ENCODE measurements at places on chromosomes 1 and 21.

DNA sequence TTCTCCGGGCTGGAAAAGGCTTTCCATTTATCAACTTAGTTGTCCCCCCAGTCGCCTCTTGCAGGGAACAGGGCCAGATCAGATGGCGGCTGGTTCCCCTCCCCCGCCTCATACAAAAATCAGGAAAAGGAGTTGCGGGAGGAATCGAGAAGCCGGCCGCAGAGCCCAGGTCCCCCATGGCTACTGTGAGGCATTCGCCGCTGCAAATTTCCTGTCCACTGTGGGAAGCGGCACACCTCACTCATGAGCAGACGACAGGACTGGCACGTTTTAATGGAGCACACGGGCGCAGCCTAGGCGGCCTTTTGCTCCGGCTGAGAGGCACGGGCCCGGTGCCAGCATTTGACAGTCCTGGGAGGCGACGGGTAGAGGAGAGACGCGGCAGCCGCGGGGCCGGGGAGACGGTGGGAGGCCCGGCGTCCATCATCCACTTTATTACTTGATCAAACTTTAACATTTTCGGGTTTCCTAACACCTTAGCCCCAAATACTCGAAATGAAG is 1.1 kb downstream of the GNG4 start:
- DNase-seq, result no peak

- no peak for DNase-seq
These were observed 31.1 kb downstream of the KPNA6 start for GRCh38 chr1:32138965-32139364.

GRCh38 chr1:213244664-213245091 is 193.6 kb downstream of the RPS6KC1 start:
- no peak for DNase-seq

DNA sequence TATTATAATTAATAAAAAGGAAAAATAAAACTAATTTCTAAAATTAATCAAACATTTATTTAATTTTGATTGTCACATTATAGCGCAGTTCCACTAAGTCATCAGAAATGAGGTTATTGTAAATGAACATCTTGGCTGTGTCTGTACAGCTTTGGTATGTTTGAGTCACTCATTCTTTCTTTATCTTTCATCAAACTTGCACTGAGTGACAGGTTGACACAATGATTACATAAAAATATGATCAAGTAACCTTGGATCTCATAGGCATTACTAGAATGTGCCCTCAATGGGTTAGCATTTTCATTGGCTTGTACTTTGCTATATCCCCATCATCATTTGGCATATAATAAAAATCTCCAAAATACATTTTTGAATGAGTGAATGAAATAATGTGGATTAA is 1353.2 kb upstream of the ADGRL2 start:
- no peak for DNase-seq

- no peak for DNase-seq
These were observed 57.2 kb downstream of the TNFSF4 start for GRCh38 chr1:173149887-173150286.

DNA sequence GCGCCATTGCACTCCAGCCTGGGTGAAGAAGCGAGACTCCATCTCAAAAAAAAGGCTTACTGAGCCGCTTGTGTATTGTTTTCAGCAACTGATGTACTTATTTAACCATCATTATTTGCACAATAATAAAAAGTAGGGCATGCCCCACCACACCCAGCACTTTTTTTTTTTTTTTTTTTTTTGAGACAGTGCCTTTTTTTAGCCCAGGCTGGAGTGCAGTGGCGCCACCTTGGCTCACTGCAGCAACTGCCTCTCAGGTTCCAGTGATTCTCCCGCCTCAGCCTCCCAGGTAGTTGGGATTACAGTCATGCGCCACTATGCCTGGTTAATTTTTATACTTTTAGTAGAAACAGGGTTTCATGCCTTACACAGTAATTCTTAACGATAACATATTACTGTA is 12.2 kb upstream of the TRNAU1AP start:
- no peak for DNase-seq

DNA sequence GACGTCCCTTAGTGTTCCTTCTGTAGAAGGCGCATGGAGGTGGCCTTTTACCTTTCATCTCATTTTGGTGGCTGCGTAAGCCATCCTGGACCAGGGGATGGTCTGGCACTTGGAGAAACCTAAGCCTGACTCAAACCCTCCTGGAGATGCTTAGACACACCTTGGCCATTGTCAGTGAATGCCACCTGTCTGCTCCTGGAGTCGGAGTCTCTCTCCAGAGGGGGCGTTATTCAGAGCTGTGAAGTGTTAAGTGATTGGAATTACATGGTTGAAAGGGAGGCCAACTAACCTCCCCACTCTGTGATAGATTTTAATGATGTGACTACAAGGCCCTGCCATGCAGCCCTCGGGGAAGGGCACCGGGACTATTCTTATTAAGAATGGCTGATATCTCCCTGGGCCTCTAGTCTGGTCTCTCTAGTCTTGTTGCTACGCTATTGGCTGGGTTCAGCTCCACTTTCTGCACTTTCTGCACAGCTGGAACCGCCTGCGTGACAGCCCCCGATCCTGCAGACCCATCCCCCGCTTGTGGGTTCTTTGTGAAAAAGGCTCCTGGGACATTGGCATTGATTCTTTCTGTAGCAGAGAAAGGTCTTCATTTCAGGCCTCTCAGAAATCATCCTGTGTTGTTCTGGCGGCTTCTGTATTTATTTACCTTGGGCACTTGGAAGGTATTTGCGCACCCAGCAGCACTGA is 4.2 kb downstream of the RASSF5 start:
- no peak for DNase-seq

DNA sequence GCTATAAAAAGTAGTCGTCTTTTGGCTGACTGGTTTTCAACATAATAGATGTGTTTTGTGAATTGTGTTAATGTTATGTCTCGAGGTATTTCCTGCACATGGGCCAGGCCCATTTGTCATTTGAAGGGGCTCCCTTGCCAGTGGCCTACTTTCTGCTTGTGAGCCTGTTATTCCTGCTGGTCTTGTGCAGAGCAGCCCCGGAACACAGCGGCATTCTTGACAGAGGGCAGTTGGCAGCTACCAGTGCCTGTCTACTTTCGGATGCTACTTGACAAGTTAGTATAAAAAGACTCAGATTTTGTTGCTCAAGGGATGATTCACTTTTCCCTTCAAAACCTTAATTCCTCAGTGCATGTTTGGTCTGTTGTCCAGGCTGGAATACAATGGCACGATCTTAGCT is 28.5 kb downstream of the PGM1 start:
- no peak for DNase-seq

GRCh38 chr1:154956544-154956941 is 644 bp upstream of the PBXIP1 start:
- DNase-seq, result no peak

DNA sequence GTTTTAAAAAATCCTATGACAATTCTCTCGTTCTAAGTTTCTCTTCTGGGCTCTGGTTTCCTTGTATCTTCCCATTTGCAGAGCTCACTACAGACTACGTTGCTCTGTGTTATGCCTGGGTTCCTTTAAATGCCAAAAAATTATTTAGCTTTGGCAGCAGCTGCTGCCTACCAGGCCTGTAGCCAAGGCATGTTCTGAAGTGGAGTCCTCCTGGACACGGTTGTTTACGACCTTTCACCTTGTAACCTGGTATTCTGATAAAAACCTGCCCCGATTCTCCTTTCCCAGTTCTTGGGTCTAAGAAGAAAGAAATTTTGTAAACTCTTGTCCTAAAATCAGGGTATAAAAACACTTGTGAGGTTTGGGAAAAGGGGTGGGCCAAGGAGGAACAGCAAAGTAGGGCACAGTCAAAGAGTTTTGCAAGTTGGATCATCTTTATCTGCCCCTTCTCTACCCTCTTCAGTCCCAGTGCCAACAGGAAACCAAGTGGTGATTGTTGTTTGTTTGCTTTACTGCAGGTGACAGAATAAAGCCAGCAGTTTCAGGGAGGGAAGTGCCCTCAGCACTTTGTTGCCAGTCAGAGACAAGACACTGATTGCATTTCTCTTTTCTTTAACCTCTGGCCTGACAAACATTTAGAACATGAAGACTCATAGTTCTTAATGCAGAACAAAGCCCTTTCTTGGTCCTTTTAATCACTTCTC is 3.1 kb upstream of the TXNIP start:
- no peak for DNase-seq

DNA sequence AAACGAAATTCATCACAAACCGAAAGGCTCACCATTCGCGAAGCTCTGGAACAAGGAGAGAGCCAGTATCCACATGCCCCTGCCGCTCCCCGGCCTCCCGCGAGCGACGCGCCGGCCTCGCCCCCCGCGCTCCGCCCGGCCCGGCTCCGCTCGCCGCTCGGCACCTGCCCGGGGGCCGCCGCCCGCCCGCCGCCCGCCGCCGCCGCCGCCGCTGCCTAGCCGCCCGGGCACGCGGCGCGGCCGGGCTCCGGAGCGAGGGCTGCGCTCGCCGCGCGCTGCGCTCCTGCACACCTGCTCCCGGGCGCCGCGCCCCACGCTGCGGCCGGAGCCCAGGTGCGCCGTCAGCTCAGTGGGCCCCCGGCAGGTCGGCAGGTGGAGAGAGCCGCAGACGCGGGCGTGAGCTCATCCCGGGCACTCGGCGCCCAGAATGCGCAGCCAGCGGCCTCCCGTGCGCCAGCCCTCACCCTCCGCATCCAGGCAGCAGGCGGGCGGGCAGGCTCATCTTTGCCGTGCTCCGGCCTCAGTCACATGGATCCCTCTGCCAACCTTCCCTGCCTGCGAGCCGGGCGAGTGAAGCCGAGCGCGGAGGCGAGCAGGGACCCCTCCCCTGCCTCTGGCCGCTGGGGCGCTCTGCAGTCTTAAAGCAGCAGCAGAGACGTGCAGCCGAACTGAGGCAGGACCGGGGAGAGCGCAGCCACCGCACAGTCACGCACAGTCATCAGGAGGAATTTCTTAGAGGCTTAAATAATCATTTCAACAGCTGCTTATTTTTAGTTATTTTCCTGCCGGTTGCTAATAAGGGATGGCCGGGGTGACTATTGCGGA is at the start of gene DSCAM:
Gene DSCAM, minus strand, starts transcription at position 572 of the 825 bp plus-strand sequence. Its CDS starts 497 bp downstream, at position 75.
- DNase-seq, result no peak

- no peak for DNase-seq
These were observed 62.8 kb upstream of the DPH5 start for GRCh38 chr1:101088431-101088830.

GRCh38 chr1:44545961-44546360 is 128.3 kb downstream of the TMEM53 start:
- DNase-seq, result no peak

GRCh38 chr21:28540514-28540913 is 452.2 kb downstream of the LTN1 start:
- no peak for DNase-seq

GRCh38 chr1:9654834-9655723 is 3.5 kb downstream of the PIK3CD start:
- DNase-seq, result no peak

- DNase-seq, result no peak
These were observed 95.5 kb downstream of the TNFSF18 start for GRCh38 chr1:172955161-172955815.

- no peak for DNase-seq
These were observed 13.0 kb downstream of the INAVA start for GRCh38 chr1:200907611-200908097.

DNA sequence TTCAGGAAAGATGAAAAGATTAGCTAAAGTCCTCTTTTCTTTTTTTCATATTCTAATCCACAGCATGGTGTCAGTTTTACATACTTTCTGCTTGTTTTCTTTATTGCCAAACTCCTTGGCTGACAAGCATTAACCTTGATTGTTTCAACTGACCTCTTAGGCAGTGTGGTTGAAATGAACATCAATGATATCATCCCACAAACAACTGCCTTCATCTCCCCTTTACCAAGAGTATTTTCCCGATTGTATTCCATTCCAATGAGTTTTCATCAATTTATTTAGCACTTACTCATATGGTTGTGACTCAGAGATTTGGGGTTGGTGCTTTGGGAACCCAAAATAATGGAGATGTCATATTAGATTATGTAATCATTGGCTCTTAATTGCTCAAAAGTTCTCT is 71.8 kb downstream of the SPAG17 start:
- DNase-seq, result no peak

DNA sequence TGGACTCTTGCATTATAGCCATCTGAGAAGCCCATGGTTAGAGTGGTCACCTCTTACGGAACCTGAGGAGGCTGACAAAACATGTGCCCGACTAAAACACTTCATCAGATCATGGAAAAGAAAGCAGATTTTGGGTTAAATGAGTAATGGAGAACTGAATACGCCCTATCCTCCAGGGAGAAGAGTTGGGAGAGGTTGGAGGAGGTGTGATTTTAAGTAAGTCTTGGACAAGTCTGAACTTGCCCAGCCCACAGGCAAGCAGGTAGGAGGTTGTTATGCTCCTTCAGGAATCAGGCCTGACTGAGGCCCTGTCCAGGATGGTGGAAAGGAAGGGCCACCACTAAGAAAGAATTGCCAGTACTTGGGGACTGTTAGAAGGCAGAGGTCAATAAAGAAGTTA is 255.8 kb downstream of the TGFB2 start:
- no peak for DNase-seq

- DNase-seq, result no peak
These were observed 42.4 kb downstream of the CASQ2 start for GRCh38 chr1:115726161-115726560.

DNA sequence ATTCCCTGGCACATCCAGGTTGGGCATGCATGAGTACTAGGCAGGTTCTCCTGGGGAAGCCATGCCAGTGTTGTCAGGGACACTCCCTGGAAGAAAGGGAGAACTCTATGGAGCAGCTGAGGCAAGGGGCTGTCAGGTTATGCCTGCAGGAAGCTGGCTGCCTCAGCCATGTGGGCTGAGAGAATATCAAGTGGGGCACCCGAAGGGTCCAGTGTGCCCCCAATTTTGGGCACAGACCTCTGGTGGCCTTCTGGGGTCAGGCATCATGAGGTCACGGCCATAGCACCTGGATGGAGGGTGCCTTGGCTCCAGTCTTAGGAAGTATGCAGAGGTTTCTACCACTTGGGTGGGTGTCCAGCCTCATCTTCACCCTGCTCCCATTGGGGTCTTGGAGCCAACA is 2.6 kb downstream of the CSF3R start:
- DNase-seq, result no peak

DNA sequence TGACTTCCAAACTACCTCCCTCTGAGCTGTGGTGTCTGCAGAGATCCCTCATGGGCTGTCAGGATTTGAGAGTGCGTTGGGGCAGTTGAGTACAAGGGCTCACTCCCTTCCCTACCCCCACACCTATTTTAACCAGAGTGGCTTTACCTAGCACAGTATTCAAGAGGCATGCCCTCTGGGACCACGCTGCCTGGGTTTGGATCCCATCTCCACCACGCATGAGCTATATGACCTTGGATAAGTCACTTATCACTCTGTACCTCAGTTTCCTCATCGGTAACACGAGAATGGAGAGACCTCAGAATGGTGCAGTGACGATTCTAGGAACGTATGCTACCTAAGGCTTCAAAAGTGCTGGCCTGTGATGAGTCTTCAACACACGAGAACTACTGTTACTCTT is 147.3 kb upstream of the WNT4 start:
- no peak for DNase-seq

DNA sequence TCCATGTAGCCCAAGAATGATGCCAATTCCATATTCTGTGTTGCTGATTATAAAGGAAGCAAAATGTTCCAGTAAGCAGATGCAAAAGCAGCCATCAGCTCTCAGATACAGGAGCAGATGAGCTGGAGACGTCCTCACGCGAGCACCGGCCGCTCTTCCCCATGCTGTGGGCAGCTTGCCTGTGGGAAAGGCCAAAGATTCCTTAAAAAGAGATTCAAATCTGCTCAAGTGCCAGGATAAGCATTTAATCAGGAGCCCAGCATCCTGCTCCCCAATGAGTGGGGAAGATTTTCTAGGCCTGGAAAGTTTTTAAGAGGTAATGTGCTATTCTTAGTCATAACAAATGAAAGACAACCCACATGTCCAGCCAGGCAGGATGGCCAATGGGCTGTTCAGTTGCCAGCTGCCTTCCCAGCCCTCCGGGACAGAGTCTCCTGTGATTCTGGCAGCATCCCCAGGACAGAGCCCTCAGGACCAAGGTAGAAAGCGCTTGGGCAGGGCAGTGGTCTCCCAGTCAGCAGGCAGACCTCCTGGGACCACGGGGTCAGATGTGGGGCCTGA is 108.2 kb upstream of the TMPRSS2 start:
- DNase-seq, result no peak

All from stimulated activated CD4-positive, alpha-beta T cell treated with anti-CD3 and anti-CD28 coated beads, TNF-alpha, amount 100 ng/mL, for 48 hours (primary cell).